ENCODE measurements at places on chromosomes 7 and 10.
A peak's percentile ranks its signal among the peaks of the same experiment; 100 is the strongest.

GRCh38 chr7:40544221-40544723, 409.5 kb downstream of the SUGCT start:
- no peak for DNase-seq

GRCh38 chr10:100371482-100372027, 24.5 kb downstream of the SCD start:
- DNase-seq, result no peak

DNA sequence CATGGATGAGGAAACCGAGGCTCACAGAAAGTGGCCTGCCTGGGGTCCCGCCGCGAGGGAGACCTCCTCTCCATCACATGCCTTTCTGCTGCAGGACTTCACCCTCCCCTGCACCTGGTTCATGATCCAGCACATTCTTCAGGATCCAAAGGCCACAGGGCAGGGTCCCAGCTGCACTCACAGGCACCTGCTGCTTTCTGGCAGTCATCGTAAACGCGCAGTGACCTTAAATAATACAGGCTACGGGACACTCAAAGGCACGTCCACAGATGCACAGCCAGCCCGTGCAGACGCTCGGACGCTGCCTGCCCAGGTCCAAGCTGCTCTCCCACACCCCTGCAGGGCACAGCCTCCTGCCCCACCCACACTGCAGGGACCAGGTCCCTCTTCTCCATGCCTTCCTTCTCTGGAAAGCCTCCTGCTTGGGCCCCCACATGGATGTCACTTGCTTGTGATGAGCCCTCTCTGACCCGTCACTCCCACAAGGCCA, 49.9 kb downstream of the CALML3 start:
- DNase-seq, result no peak

GRCh38 chr7:35257251-35258124, 3.6 kb upstream of the TBX20 start:
- no peak for DNase-seq

DNA sequence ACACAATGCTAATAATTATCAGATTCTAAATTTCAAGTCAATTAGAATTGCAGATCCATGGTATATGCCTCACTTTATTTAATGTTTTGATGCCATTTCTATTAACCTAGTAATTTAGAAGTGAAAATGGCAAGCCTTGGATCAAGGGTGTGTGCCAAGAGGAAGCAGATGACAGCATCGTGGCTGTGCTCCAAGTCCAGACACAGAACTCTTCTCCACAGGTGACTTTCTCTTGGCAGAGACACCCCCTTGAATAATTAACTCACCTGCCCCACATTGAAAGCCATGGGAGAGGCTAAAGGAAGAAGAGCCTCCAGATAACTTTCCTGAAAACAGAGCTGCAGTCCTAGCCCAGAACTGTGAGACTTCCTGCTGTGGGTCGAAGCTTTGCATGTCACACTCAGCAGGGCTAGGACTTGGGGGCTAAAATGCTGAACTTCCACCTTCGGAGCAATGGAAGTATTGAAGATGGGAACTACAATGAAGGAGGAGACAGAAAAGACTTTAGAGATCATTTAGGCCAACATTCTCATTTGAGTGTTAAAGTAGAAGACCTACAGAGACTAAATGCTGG, 996 bp upstream of the C10orf90 start:
- DNase-seq, result no peak

DNA sequence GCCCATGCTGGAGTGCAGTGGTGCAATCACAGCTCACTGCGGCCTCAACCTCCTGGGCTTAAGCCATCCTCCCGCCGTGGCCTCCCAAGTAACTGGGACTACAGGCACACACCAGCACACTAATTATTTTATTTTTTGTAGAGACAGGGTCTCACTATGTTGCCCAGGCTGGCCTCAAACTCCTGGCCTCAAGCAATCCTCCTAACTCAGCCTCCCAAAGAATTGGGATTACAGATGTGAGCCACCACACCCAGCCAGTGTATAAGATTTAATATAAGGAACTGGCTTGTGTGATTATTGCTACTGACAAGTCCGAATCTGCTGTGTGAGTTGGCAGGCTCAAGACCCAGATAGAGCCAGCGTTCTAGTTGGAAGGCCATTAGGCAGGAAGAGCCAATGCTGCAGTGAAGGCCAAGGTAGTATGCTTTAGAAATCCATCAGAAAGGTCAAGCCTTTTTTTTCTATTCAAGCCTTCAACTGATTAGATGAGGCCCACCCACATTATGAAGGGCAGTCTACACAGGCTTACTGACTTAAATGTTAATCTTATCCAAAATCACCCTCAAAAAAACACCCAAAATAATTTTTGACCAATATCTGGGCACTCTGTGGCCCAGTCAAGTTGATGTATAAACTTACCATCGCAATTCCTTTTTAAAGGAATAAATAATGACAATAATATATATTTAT, 19.4 kb downstream of the TRIM4 start:
- no peak for DNase-seq

- peak; percentile 70 for DNase-seq
Observed at GRCh38 chr7:128791121-128791971, at the start of gene CCDC136. Gene CCDC136, plus strand, starts transcription at chr7:128791968. Its CDS starts 444 bp downstream, at chr7:128792412.

DNA sequence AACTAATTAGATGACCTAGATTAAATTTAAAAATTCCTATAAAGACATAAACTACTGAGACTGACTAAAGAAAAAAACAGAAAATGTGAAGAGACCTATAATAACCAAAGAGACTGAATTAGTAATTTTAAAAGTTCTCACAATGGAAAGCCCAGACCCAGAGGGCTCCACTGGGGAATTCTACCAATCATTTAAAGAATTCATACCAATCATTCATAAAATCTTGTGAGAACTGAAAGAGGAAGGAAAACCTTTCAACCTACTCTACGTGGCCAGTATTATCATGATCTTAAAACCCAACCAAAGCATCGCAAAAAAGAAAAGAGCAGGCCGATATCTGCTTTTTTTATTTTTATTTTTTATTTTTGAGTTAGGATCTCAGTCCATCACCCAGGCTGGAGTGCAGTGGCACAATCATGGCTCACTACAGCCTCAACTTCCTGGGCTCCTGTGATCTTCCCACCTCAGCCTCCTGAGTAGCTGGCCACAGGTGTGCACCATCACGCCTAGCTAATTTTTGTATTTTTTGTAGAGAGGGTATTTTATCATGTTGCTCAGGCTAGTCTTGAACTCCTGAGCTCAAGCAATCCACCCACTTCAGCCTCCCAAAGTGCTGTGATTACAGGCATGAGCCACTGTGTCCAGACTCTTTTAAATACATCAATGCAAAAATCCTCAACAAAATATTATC, 48.6 kb downstream of the DGKI start:
- no peak for DNase-seq

DNA sequence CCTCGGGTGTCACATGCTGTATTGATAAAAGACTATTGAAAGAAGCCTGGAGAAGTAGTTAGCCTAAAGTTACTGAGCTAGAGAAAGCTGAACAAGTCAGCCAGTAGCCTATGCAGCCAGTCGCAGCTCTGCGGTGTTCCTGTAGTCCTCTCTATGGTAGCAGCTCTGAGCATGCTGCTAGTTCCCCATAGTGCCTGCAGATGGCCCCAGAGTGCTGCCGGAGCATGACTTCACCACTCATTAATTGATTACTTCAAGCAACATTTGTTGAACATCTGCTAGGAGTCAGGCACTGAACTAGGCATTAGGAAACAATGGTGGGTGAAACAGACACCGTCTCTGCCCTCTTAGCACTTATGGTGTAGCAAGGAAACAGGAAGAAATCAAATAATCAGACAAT, 422.7 kb downstream of the SORCS3 start:
- no peak for DNase-seq

DNA sequence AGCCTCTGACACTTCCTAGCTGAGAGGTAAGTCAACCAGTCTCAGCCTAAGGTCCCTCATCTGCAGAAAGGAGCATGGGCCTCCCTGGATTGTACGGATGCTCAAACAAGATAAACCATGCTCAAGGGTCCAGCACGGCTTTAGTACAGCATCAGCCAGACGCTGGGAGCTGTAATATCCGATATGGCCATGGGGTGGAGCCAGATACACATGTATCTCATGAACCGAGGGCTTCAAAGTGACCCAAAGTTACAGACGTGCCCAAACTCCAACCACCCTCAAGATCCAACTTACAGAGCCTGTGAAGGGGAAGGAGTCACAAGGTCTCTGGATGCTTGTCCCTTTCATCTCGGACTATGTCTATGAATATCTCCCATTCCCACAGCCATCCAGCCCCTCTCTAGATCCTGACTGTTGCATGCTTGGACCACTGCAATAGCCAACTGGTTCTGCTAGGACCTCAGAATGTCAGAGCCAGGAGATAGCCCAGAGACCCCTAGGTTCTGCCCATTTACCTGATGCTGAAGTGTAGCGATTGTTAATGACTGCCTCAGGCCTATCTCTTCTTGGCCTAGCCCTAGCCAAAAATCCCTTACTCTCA, 142.4 kb downstream of the SH3PXD2A start:
- peak; percentile 76 for DNase-seq

DNA sequence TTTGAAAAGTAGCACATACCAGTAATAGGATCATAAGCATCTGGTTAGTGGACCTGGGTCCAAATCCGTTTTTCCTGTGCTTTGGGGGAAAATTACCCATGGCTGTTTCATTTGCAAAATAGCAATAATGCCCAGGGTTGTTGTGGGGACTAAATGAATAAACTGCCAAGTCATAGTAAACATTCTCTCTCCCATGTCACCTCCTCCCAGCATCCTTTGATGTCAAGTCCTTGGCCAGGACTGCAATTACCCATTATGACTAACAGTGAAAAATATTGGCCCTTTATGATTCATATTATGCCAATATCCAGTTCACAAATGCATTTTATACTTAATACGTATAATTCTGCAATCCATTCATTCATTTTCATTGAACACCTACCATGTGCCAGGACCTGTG, 23.0 kb downstream of the TOMM7 start:
- no peak for DNase-seq

- DNase-seq, result no peak
Observed at GRCh38 chr10:31035266-31035798, 3.7 kb upstream of the ZNF438 start.

DNA sequence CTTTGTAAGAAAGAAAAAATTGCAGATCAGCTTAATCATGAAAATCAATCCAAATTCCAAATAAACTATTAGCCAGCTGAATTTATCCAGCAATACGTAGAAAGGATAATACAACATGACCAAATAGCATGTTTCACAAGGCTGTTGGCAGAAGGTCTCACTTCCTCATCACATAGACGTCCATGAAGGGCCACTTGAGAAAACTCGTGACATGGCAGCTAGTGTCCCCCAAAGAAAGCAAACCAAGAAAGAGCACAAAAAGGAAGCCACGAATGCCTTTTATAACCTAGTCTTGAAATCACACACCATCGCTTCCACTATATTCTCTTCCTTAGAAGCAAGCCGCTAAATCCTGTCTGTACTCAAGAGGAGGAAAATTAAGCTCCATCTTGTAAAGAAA, 105.6 kb upstream of the NRBF2 start:
- no peak for DNase-seq

DNA sequence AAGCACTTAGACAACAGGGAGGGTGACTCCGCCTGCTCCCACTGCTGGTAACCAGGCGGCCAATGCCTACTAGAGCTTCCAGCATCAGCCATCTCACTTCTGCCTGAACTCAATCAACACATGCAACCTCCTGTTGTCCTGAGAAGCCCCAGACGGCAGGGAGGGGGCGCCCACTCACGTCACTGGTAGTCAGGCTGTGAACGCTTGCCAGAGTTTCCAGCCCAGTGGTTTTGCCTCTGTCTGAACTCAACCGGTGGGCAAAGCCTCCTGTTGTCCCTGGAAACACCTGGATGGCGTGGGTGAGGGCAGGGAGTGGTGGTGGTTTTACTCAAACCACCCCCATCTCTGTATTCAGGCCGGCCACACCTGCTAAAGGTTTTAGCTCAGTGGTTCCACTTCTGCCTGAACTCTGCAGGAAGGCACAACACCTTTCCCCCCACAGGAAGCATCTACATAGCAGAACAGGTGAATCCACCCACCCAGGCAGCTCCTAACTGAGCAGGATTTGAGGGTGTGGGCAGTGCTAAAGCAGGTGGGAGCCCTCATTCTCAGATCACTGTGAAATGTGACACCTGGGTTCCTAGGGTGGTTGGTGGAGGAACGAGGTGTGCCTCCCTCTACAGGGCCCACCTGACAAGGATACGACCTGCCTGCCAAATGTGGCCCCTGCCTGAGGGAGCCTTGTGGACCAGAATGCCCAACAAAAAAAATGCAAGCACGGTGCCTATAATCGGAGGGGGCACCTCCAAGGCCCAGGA, 563.0 kb upstream of the SEMA3D start:
- no peak for DNase-seq

DNA sequence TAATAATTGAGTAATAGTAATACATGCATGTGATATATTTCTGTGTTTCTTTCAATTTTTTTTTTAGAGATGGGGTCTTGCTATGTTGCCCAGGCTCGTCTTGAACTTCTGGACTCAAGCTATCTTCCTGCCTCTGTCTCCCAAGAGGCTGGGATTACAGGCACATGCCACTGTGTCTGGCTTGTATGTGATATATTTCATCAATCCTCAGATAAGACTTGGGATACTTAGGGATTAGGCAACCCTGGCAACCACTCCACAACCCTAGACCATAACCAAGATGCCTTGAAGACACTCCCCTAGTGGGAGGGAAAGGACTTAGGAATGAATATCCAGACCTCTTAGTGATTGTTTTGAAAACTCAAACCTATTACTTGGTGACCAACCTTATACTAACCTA, 154.8 kb downstream of the CCDC3 start:
- DNase-seq, result no peak

DNA sequence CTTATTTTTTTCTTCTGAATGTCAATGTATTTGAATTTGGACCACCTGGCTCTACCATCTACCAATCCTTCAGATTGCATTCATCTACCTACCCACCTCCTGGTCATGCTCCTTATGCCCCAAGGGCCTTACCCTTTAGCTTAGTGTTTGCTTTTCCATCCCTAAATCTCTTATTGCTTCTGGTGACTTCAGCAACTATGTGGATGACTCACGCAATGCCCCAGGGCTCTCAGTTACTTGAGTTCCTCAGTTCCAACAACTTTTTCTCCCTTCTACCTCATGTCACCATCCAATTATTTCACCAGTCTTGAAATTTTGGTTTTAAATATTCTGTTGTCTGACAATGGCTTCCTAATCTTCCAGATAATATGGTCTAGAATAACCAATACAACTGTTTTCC, 118.9 kb downstream of the CFAP58 start:
- DNase-seq, result peak; percentile 88

DNA sequence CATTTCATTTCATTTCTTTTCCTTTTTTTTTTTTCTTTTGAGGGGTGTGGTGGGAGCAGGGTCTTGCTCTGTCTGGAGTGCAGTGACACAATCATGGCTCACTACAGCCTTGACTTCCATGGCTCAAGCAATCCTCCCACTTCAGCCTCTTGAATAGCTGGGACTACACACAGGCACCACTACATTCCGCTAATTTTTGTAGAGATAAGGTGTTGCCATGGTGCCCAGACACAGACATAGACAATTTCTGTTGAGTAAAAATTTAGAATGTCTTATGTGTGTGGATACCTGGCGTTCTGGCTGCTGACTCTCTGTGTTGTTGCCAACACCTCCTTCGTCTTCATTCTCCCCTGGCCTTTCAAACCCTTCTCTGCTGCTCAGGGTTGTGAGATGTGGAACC, 54.0 kb upstream of the PRSS58 start:
- DNase-seq, result no peak
